Endothelial cell of umbilical vein (primary cell): ENCODE measurements at places on chromosomes 3 and 15. TPM values are rescaled to one million over a fixed set of nuclear protein-coding genes. Genes with fewer than 3 reads are reported as not detected.

SCAANT1 gene
- total RNA-seq, result not detected in 2 replicates

MDFIC2 gene
- total RNA-seq, result not detected in 2 replicates

- no peaks in the 10 kb centered on the region for H3K27me3 ChIP-seq
- H3K27ac ChIP-seq, result no peak overlapping the region
- DNase-seq, result peak; percentile 19
- H3K4me1 ChIP-seq, result no peaks in the 10 kb centered on the region
- peaks cover 10% of the 10 kb centered on the region for H3K36me3 ChIP-seq
Measured at GRCh38 chr3:47669026-47669749, 90.5 kb upstream of the CSPG5 start.

GRCh38 chr15:31365032-31365654 lies 38.5 kb downstream of the KLF13 start:
- no peak overlapping the region for H3K4me3 ChIP-seq
- no peaks in the 10 kb centered on the region for H3K27me3 ChIP-seq

DNA sequence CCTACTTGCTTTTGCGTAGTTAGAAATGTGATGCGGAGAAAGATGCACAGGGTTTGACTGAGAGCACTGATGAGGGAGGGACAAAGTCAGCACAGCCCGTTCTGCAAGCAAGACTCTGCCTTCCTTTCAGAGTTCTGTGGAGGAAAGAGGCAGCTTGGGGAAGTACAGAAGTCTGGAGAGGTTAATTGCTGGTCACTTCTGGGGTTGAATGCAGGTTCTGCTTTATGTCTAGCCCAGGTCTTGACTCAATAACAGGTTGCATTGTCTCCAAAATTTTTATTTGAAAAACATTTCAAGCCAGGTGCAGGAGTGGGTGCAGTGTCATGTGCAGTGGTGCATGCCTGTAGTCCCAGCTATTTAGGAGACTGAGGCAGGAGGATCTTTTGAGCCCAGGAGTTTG lies 461.7 kb downstream of the NR2F2 start:
- no peak overlapping the region for H3K27ac ChIP-seq
- no peaks in the 10 kb centered on the region for H3K27me3 ChIP-seq
- H3K4me1 ChIP-seq, result no peaks in the 10 kb centered on the region
- no peaks in the 10 kb centered on the region for H3K36me3 ChIP-seq
- H3K4me3 ChIP-seq, result no peak overlapping the region

DNA sequence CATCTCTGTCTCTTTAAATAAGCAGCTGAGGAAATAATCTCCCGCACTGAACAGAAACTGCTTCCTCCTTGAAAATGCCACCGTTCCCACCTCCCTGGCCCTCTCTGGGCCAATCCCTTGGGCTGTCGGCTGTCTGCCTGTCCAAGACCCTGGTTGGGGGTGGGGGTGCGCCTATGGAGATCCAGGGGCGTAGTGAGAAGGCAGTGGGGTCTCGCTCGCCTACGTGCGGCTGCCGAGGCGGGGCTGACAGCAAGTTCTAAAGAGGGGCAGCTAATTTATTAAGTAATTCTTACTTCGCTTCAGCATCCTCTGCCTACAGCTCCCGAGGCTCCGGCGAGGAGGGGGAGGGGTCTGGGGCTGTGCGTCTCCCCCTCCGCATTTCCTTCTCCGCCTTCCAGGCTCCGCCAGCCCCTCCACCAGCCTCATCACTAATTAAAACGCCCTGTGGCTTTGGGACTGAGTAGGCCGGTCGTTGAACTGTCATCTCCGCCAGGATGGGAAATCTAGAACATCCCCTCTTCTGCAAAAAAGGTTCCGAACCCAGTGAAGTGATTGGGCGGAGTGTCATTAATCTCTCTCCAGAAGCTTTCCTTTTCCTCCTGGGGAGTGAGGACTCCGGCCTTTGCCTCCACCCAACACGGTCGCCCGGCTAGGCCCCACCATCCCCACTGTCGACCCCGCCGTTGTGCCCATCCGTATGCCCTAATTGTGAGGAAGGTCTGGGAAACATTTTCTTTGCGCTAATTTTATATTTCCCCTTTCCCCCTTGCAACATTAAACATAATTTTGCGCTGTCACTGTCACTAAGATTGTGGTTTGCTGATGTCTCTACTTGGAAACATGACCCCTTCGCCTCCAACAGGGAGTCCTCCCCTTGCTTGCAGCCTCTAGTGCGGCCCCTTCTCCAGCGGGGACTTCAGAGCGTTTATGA lies 16.9 kb downstream of the NR2F2 start:
- peaks cover 5% of the 10 kb centered on the region for H3K36me3 ChIP-seq
- H3K4me3 ChIP-seq, result peak overlapping the region; percentile 24
- H3K4me1 ChIP-seq, result peaks cover 93% of the 10 kb centered on the region
- DNase-seq, result peak; percentile 86
- no peaks in the 10 kb centered on the region for H3K27me3 ChIP-seq
- H3K27ac ChIP-seq, result peak overlapping the region; percentile 87

DNA sequence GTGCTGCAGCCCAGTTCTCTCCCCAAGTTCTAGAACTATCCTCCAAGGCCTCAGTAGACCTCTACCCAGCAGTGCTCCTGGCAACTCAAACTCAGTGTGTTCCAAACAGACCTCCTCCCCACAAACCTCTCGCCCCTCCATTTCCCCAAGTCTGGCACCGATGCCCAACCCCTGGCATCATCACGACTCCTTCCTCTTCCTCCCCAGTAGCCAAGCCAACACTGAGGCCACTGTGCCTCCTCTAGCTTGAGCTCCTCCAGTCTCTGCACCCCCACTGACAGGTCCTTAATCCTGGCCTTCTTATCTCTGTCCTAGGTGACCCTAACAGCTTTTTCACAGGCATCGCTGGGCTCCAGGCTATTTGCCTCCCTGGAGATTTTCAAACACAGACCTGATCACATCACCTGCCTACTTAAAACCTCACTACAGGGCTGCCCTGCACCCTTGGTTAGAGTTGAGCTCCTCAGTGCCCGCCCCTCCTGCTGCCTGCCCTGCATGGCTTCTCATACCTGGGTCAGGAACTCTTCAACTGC lies 6.8 kb downstream of the ARPIN start:
- peaks cover 25% of the 10 kb centered on the region for H3K36me3 ChIP-seq
- no peaks in the 10 kb centered on the region for H3K4me1 ChIP-seq
- no peaks in the 10 kb centered on the region for H3K27me3 ChIP-seq

DNA sequence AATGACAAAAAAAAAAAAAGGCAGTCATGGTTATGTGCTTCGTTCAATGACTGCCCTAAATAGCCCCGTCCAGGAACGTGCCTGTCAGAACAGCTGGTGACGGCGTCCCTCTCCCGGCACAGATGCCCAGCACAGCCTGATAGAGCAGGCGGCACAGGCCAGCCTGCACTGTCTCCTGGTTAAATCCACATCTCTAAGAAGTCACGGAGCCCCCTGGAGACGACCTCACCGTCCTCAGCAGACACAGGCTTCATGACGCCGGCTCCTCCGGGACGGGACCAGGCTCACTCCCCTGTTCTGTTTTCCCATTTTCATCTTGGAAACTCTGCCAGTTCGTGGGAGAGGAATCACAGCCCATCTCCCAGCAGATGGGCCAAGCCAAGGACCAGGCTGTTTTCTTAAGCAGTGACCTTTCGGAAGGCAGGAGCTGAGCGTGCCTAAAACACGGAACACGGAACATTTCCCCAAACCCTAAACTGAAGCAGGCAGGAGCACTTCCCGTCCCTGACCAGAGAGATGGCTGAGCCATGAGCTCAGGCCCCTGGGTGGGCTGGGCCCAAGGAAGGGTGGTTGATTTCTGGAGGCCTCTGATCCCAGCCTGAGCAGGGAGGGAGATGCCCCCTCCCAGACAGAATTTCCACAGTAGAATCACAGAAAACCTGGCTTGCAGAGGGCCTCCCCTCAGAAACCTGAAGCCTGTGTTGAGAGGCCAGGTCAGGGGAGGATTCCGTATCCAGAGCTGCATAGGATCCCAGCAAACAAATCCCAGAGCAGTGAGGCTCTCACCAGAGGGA lies 35.9 kb downstream of the ADCY5 start:
- no peaks in the 10 kb centered on the region for H3K27me3 ChIP-seq
- no peaks in the 10 kb centered on the region for H3K4me1 ChIP-seq
- H3K36me3 ChIP-seq, result no peaks in the 10 kb centered on the region
- H3K27ac ChIP-seq, result no peak overlapping the region
- no peak overlapping the region for H3K4me3 ChIP-seq

GRCh38 chr3:194631696-194632095 lies 1.5 kb downstream of the TMEM44 start:
- H3K4me3 ChIP-seq, result no peak overlapping the region
- H3K36me3 ChIP-seq, result peaks cover 21% of the 10 kb centered on the region
- no peak for DNase-seq

DNA sequence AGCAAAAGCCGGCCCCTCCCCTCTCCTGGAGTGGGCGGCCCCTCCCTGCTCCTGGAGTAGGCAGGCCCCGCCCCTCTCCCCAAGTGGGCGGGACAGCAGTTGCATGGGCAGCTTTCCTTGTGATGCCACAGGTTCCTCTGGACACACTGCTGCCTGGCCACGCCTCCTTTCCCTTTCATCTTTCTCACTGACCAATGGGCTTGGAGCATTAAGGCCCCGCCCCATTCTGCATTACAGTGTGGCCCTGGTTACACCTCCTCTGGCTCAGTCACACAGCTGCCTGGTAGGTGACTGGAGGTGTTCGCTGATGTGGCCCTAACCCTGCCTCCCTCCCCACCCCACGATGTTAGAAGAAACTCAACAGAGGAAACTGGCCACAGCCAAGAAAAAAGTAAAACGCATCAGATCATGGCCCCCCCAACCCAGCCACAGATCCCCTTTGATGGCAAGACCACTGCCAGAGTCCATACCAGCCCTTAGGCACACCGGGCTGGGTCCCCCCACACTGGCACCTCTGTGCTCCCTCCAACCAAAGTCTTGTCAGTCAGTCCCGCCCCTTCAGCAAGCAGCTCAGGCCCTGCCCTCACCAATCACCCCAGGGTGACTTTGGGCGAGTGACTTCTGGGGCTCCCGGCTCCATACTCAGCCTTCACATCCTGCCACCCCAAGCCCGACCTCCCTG lies 84.3 kb downstream of the ADAMTS7 start:
- no peaks in the 10 kb centered on the region for H3K36me3 ChIP-seq
- H3K4me3 ChIP-seq, result no peak overlapping the region
- no peaks in the 10 kb centered on the region for H3K4me1 ChIP-seq
- H3K27ac ChIP-seq, result no peak overlapping the region

DNA sequence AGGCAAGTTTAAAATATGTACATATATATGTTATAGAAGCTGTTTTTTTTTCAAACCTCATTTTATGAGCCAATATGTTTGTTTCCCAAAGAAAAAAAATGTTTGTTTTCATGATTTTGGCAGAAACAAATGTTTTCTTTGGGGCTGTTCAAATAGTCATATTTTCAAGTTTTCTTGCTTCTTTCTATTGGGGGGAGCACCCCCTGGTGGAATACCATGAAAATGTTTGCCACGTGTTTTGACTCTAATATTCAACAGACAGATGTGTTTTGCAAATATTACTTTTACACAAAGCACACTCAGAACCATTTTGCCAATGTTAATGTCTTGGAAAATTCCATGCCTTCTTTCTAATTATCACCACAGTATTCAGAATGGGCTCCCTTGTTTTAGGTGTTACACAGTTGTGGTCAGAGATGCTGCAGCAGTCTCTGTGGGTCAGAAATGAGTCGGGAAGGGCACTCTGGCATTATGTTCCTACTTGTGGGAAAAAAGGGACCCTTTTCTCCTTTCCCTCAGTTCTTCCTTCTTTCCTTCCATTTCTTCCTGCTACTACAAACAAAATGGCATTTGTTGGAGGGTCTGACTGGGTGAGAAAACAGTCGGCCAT lies 817.0 kb downstream of the TUSC7 start:
- no peak overlapping the region for H3K27ac ChIP-seq
- DNase-seq, result peak; percentile 40
- H3K36me3 ChIP-seq, result no peaks in the 10 kb centered on the region
- no peaks in the 10 kb centered on the region for H3K4me1 ChIP-seq

GRCh38 chr3:59422312-59422711 lies 372.5 kb upstream of the CFAP20DC start:
- no peak for DNase-seq
- H3K4me3 ChIP-seq, result no peak overlapping the region
- H3K36me3 ChIP-seq, result no peaks in the 10 kb centered on the region
- no peaks in the 10 kb centered on the region for H3K4me1 ChIP-seq

- H3K4me3 ChIP-seq, result no peak overlapping the region
- no peaks in the 10 kb centered on the region for H3K27me3 ChIP-seq
- peak overlapping the region; percentile 7 for H3K27ac ChIP-seq
- H3K36me3 ChIP-seq, result no peaks in the 10 kb centered on the region
- no peak for DNase-seq
- H3K4me1 ChIP-seq, result peaks cover 54% of the 10 kb centered on the region
Measured at GRCh38 chr3:136835813-136836510, 17.0 kb downstream of the SLC35G2 start.

DNA sequence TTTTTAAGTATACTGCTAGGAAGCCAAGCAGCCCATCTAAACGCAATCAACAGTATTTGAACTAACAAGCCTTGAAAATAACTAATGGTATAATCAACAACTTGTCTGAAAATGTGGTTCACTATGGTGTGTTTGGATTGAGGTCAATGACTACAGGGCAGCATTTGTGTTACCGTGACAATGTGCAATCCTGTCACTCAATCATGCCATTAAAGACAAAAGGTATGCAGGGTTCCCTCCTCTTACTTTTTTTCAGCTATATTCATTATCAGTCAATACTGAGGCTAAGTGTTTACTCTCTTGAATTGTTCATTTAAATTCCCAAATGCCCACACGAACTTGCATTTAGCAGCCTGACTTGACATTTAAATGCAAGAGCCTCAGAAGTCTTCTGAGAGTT lies 1099.3 kb upstream of the EPHA6 start:
- H3K36me3 ChIP-seq, result no peaks in the 10 kb centered on the region
- H3K27ac ChIP-seq, result no peak overlapping the region
- H3K4me1 ChIP-seq, result peaks cover 10% of the 10 kb centered on the region
- no peak overlapping the region for H3K4me3 ChIP-seq
- H3K27me3 ChIP-seq, result no peaks in the 10 kb centered on the region

GRCh38 chr3:135982404-135982761 lies 16.9 kb downstream of the PPP2R3A start:
- no peaks in the 10 kb centered on the region for H3K36me3 ChIP-seq
- no peak overlapping the region for H3K4me3 ChIP-seq
- no peaks in the 10 kb centered on the region for H3K4me1 ChIP-seq
- no peaks in the 10 kb centered on the region for H3K27me3 ChIP-seq
- H3K27ac ChIP-seq, result no peak overlapping the region
- no peak for DNase-seq

DNA sequence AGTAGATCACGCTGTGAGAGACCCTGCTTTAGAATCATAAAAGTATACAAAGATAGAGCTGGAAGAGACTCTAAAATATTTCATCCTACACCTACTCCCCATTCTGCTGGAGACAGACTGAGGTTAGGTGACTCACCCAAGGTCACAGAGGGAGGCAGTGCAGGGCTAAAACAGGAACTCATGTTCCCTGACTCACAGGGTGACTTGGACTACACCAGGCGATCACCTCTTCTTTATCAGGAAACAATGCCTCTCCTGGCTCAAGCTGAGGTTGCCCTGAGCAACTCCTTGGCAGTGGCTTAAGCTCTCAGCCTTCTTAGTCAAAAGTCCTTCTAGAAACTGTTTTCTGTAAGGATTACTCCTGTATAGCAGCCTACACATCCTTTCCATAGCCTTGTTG lies 26.4 kb upstream of the TNFAIP8L3 start:
- no peak overlapping the region for H3K4me3 ChIP-seq
- no peaks in the 10 kb centered on the region for H3K27me3 ChIP-seq
- peak overlapping the region; percentile 85 for H3K27ac ChIP-seq

DNA sequence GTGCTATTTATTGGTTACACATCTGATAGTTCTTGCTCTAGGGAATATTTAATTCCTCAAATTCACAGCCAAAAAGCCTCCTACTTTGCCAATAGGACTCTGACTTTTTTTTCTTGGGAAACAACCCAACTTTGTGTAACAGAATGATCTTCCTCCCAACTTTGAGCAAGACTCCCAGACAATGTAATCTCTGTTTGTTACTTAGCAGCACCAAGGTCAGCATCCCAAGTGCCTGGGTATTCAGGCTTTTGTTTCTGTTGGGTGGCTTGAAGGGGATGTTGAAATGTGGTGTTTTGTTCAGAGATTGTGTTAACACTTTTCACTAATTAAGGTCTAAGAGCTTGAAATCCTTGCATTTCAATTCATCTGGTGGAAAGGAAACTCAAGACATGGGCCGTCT lies 115.8 kb downstream of the ADAMTS9 start:
- H3K4me1 ChIP-seq, result no peaks in the 10 kb centered on the region
- DNase-seq, result no peak
- no peaks in the 10 kb centered on the region for H3K27me3 ChIP-seq
